Left cardiac atrium (tissue), 4 donors: ENCODE measurements at places on chromosomes 11 and 22.

GRCh38 chr22:39039306-39040126 is 1.1 kb upstream of the APOBEC3F start:
- no peak for DNase-seq

DNA sequence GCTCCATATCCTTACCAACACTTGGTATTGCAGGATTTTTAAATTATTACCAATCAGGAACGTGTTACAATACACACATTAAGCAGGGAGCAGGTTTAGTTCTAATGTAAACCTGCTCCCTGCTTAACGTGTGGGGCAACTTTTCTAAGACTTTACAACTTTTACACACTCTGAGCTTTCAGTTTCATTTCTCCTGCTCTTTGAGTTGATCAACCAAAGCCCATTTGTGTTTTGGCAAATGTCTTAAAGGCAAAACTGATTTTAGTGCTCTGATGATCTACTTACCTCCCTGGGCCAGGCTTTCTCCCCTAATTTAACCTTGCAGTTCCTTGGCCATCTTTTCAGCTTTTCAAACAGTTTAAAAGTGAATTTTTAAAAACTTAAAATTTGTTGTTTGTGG is 70.9 kb downstream of the ZBTB44 start:
- no peak for DNase-seq

DNA sequence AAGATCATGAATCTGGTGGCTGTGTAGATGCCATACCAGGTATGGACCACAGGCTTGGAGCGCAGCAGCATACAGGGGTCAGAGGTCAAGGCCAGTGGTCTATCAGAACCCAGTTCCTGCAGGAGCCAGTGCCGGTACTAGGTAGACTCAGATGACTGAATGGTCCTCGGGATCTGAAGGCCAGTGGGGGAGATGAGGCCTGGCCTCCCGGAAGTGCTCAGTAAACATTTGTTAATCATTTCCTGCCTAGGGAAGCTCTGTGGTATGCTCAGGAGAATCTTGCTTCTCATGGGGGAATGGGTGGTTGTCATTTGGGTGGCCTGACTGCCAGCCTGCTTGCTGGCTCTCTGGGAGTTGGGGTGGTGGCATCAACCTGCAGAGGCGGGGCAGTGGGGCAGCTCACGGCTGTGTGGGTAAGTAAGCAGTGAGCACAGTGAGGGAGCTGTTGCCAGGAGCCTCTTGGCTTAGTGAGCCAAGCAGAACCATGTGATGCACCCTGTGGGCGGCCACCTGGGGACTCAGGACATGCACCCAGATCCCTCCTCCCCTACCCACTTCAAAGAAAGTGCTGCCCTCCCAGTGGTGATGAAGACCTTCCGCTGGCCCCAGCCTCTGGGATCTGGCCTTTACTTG is 33.0 kb downstream of the PTPRJ start:
- DNase-seq = no peak

DNA sequence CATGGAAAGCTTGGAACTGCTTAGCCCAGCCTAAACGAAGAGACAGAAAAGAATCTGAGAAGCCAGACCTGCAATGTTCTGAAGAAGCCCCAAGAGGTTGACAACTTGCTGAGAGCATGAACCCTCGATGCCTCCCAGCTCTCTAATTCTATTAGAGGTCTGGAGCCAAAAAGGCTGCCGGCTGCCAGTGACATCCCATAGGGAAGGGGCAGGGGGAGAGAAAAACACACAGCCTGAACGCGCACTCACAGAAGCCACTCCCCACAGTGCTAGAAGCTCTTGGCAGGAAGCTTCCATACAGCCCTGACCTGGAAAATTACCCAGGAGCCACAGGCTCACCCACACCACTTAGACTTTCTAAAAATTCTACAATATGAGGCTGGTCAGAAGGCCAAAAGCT is 18.3 kb downstream of the POLDIP3 start:
- DNase-seq = no peak

- DNase-seq = no peak
Measured at GRCh38 chr11:73404506-73405145, 28.4 kb downstream of the RELT start.

- DNase-seq = no peak
Measured at GRCh38 chr11:93958991-93959390, 62.2 kb upstream of the HEPHL1 start.

DNA sequence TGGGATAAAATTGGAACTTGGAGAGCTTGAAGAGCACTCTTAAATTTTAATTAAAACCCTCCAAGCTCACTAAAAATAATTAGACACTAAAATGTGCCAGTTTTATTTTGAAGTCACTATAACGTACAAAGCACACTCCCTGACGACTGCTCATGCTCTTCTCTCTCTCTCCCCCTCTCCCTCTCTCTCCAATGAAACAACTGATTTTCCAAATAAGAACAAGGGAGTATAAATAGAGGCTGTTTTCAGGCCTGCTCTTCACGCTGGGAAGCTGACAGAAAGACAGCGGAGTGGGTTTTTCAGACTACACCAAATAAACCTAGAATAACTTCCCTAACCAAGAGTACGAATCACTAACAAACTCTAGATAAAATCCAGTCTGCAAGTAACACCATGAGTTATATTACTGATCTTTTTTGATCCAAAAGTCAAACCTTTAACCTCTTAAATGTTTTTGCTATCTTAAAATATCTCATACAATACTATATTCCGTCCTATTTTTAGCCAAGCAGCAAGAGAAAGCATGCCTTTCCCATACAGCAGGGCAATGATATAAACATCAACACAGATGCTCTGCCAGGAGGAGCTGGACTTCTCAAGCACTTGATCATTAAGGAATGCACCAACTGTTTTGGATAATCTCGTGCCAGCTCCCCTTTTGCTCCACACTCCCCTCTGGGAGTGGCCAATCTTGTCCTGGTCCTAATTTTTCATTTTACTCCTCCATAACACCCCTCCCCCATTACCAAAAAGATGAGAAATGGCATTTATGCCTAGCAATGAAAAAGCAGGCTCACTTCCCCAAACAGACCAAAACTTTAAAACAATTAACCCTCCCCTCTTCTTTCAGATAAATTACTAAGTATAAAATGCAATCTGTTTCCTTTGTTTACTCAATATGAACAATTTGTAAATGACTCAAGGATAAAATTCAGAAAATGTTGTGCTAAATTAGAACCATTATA is 116.9 kb downstream of the SOX6 start:
- no peak for DNase-seq

GRCh38 chr22:42905702-42906183 is 48.7 kb upstream of the ARFGAP3 start:
- peak; percentile 70 for DNase-seq

- DNase-seq = no peak
Measured at GRCh38 chr11:64523456-64524157, 67.4 kb upstream of the SLC22A12 start.

DNA sequence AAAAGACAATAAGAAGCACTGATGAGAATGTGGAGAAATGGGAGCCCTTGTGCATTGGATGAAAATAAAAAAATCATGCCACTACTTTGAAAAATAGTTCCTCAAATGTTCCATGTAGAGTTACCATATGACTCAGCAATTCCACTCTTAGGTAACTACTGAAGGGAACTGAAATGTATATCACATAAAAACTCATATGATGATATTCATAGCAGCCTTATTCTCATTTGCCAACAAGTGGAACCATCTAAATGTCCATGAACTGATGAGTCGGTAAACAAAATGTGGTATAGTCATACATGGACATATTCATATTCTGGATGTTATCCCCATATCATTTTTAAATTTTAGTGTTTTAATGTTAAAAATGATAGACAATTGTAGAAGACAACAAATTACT is 3.5 kb downstream of the KRTAP5-9 start:
- DNase-seq = no peak

DNA sequence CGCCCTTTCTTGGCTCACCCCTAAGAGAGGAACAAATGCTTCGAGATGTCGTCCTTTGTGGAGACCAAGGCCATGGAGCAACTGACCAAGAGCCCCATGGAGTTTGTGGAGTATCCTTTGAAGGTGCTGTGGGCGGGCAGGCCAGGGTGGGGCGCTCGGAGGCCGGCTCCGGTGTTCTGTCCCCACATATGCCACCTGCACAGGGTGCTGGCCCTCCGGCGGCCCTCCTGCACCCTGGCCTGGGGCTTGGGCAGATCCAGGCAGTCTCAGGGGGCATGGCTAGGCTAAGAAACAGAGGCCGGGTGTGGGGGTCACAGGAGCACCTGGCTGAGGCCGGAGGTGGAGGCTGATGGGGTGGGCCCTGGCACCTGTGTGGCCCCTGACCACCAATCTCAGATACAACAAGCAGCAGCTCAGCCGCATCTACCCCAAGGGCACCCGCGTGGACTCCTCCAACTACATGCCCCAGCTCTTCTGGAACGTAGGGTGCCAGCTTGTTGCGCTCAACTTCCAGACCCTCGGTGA is 10.3 kb downstream of the PLCB3 start:
- DNase-seq = no peak

GRCh38 chr11:112615238-112615637 is 346.0 kb upstream of the NCAM1 start:
- no peak for DNase-seq

- DNase-seq = no peak
Measured at GRCh38 chr11:5288906-5289550, 12.7 kb downstream of the OR51B4 start.

DNA sequence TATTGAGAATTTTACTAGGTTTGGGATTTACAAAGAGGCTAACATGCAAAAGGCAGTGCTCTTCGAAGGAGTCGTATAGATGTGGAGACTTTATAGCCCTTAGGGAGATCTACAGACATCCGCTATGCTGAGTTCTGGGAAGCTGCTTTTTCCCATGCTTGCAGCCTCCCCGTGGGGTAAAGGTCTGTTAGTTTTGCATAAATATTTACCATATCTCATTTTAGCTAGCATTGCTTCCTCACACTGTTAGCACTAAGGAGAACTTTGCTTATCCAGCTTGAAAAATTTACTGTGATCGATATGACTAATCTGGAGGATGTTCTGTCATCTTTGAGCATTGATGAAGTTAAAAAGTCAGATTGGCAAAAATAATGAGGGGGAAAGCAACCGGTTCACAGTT is 18.6 kb downstream of the ARHGEF12 start:
- no peak for DNase-seq

DNA sequence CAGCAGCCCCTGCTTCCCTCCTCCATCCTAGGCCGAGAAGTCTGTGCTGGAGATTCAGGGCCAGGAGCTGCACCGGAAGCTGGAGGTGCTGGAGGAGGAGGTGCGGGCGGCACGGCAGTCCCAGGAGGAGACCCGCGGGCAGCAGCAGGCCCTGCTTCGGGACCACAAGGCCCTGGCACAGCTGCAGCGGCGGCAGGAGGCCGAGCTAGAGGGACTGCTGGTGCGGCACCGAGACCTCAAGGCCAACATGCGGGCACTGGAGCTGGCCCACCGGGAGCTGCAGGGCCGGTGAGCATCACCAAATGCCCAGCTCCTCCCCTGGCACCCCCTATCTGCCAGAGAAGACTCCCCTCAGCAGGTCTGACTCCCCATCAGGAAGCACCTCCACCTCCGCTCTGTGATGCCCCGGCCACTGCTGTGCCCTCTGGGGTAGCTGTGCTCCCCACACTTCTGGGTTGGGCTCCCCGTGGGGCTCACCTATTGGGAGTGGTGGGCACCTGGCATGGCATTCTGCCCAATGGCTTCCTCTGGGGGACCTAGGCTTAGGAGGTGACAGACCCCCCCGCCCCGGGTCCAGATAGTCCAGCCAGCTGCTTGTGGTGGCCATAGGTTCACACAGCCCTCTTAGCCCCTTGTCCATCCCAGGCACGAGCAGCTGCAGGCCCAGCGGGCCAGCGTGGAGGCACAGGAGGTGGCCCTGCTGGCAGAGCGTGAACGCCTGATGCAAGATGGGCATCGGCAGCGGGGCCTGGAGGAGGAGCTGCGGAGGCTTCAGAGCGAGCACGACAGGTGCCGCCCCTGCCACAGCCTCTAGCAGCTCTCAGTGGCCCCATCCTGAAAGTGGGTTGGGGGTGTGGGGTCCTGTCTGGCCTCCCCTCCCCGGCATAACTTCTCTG is 6.6 kb upstream of the RPS6KA4 start:
- DNase-seq = no peak

GRCh38 chr11:44563711-44564110 is 1.8 kb upstream of the CD82 start:
- DNase-seq = no peak

- no peak for DNase-seq
Measured at GRCh38 chr11:61039916-61040315, 62.4 kb upstream of the CD5 start.

DNA sequence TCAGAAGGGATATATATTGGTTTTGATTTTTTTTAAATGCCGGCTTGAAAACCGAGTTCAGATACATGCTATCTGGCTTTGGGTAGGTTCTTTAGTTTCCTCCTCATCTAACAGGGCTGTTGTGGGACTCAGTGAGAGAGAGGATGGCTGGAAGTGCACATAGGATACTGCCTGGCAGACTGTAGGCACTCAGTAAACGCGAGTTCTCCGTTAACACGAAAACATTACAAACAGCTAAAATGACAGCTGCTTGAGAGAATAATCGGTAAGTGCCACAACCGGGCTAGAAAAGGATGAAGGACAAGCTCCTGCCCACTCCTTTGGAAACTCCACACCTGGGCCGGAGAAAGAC is 369 bp downstream of the XRRA1 start:
- DNase-seq = no peak

- no peak for DNase-seq
Measured at GRCh38 chr22:48357961-48358360, 1469.7 kb downstream of the BRD1 start.

- no peak for DNase-seq
Measured at GRCh38 chr11:9571071-9571762, 2.3 kb upstream of the WEE1 start.

GRCh38 chr11:55854704-55855103 is 16.2 kb downstream of the OR5D16 start:
- no peak for DNase-seq

GRCh38 chr11:76139314-76139713 is 67.0 kb downstream of the WNT11 start:
- DNase-seq = no peak

GRCh38 chr11:102666331-102666957 is 39.1 kb downstream of the MMP27 start:
- DNase-seq = no peak

- no peak for DNase-seq
Measured at GRCh38 chr11:5339771-5340322, 3.5 kb downstream of the OR51B5 start.

- no peak for DNase-seq
Measured at GRCh38 chr11:86692317-86692716, 19.9 kb upstream of the ME3 start.

DNA sequence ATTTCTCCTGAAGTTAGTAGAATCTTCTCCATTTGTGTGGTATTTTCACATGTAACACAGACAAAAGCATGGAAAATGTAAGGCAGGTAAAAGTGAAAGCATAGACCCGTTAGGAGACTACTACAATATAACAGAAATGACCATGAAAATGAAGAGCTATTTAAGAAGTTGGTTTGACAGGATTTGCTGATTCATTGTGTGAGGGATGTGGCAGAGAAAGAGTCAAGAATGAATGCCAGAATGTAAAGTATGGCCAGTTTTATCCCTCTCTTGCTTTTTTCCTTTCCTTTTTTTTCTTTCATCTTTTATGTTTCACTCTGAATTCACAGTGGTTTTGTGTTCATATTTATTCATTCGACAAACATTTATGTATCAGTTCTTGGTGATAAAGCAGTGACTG is 115.9 kb downstream of the ARFGAP2 start:
- DNase-seq = no peak
